ENCODE measurements at places on chromosomes 1 and 21. TPM values are rescaled to one million over a fixed set of nuclear protein-coding genes. Genes with fewer than 3 reads are reported as not detected.

DNA sequence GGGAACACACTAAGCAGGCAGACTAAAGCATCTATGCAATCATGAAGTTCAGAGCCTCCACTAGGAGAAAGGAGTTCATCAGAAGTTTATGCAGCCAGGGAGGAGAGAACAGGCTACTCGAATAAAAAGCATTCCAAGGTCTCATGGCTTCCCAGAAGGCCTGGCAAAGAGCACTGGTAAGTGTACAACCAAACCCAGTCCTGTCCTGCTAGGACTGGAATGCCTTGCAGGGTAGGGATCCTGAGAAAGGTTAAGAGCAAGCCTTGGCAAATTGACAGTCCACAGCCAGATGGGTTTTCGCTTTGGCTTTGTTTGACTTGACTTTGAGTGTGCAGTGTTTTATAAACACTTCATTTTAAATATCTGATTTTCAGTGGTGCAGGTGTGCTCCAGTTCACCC, 133.6 kb upstream of the ATP1B1 start:
- DNase-seq = peak; percentile 37

DNA sequence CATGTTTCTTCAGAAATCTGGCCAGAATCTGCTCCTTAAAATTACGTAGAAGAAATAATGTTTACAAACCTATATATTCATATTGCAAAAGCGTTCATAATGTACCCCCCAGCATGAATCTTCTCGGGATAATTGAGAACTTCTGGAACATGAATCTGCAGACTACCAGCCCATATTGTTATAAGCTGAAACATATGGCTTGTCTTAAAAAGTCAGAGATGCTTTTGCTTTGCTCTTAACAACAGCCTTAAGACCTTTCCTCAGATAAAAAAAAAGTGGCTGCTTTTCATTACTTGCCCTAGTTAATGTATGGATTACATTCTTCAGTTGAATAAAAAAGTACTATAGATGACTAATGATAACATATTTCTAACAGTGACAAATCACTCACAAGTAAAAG, 15.0 kb upstream of the ZZZ3 start:
- no peak for DNase-seq

DNA sequence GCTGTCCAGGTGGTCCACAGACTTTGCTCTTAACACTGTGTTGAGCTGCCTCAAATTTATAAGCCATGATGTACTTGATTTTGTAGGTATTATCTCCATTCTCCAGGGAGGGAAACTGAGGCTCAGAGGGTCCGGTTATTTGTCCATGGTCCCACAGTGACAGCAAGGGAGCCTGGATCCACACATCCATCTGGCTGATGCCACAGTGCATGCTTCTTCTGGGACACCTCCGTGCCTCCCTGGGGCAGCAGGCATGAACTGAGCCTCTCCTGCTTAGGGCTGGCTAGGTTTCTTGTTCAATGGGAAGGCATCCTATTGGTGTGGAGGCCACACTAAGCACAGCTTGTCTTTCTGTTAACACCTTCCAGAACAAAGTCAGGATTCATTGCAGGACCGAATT, 317.3 kb downstream of the AJAP1 start:
- no peak for DNase-seq

- no peak for DNase-seq
Measured at GRCh38 chr1:116257341-116257767, 115.7 kb upstream of the ATP1A1 start.

- no peak for DNase-seq
Measured at GRCh38 chr1:16617114-16617631, 3.8 kb upstream of the NBPF1 start.

DNA sequence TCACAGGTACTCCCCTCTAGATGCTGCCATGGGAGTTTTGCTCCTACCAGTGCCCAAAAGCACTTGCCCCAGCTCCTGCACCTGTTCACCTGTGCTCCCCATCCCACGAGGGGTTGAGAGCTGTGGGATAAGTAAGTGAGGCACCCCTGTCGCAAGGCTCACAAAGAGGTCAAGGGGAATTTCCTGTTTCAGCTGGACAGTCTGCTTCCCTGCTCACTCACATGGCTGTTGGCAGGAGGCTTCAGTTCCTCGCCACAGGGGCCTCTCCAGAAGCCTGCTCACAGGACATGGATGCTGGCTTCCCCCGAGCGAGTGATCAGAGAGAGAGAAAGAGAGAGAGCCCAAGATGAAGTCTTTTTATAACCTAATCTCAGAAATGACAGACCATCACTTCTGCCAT, 8.7 kb upstream of the NCMAP start:
- DNase-seq = no peak

GRCh38 chr1:16418823-16419425, 18.3 kb downstream of the SPATA21 start:
- no peak for DNase-seq

DNA sequence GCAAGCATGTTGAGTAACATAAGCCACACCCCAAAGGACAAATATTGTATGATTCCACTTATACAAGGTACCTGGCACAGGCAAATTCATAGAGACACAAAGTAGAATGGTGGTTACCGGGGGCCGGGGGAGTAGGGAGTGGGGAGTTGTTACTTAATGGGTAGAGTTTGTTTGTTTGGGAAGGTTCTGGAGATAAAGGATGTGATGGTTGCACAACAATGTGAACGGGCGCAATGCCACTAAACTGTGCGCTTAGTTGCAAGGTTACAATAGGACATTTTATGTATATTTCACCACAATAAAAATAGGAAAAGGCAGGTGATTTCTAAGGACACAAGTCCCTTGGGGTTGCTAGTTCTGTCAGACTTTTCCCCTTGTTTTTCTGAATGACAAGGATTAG, 516.6 kb downstream of the KIF26B start:
- DNase-seq = no peak

DNA sequence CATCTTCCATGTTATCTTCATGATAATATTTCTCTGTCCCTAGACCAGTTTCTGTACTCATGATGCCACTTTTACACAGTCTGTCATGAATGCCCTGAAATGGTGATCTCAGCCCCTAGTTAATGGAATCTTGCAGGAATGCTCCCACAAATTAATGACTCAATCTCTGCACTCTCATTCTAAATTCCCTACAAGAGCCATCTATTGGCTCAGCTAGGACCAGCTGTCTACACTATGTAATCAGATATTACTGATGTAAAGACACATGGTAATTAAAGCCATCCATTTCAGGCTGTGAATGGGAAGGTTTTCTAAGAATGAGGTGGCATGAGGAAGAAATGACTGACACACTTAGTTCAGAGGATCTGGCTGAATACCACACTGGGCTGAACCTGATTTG, 199.1 kb upstream of the KCND3 start:
- no peak for DNase-seq

DNA sequence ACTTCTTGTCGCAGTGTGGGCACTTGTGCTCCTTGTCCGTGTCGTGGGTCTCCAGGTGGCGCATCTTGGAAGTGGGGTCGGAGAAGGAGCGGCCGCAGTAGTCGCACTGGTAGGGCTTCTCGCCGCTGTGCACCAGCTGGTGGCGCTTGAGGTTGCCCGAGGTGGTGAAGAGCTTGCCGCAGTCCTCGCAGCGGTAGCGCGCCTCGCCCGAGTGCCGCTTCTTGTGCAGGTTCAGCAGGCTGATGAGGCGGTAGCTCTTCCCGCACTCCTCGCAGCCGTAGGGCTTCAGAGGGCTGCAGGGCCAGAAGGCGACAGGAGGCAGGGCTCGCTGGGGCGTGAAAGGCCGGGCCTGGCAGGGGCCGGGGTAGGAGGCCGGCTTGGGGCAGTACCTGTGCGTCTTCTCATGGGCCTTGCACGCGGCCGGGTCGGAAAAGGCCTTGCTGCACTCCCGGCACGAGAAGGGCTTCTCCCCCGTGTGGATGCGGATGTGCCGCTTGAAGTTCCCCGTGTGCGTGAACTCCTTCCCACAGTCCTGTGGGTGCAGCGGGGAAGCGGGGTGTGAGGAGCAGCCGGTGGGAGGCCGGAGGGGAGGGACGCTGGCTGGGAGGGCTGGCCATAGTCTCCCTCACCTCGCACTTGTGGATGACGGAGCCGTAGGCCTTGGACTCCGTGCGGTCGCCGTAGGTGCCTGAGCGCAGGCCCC, 31.4 kb downstream of the ZBTB17 start:
- no peak for DNase-seq

DNA sequence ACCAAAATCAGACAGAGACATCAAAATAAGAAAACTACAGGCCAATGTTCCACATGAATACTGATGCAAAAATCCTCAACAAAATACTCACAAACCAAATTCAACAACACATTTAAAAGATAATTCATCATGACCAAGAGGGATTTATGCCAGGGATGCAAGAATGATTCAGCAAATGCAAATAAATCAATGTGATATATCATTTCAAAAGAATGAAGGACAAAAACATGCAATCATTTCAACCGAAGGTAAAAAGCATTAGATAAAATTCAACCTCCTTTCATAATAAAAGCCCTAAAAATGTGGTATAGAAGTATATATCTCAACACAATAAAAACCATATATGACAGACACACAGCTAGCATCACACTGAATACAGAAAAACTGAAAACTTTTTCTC, 81.5 kb upstream of the LYPLAL1 start:
- no peak for DNase-seq

GRCh38 chr1:151266821-151267220, 12.3 kb downstream of the PSMD4 start:
- DNase-seq = no peak

DNA sequence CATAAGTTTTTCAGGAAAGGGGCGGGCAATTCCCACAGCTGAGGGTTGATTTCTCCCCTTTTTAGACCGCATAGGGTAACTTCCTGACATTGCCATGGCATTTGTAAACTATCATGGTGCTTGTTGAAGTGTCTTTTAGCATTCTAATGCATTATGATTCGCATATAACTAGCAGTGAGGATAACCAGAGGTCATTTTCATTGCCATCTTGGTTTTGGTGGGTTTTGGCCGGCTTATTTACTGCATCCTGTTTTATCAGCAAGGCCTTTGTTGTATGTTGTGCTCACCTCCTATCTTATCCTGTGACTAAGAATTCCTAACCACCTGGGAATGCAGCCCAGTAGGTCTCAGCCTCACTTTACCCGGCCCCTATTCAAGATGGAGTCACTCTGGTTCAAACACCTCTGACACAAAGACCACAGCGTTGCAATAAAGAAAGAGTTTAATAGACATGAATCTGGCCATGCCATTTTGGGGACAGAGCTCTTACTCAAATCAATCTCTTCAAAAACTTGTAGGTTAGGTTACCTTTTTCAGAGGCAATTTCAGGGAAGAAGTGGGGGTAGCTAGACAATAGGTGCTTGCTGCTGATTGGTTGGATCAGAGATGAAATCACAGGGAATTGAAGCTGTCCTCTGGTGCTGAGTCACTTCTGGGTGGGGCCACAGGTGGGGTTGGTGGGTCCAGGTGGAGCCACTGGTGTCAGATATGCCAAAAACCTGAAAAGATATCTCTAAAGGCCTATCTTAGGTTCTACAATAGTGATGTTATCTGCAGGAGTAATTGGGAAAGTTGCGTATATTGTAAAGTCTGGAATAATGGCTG, 23.3 kb downstream of the TBX19 start:
- no peak for DNase-seq

GRCh38 chr1:172380441-172381244, 39.8 kb upstream of the C1orf105 start:
- DNase-seq = no peak

DNA sequence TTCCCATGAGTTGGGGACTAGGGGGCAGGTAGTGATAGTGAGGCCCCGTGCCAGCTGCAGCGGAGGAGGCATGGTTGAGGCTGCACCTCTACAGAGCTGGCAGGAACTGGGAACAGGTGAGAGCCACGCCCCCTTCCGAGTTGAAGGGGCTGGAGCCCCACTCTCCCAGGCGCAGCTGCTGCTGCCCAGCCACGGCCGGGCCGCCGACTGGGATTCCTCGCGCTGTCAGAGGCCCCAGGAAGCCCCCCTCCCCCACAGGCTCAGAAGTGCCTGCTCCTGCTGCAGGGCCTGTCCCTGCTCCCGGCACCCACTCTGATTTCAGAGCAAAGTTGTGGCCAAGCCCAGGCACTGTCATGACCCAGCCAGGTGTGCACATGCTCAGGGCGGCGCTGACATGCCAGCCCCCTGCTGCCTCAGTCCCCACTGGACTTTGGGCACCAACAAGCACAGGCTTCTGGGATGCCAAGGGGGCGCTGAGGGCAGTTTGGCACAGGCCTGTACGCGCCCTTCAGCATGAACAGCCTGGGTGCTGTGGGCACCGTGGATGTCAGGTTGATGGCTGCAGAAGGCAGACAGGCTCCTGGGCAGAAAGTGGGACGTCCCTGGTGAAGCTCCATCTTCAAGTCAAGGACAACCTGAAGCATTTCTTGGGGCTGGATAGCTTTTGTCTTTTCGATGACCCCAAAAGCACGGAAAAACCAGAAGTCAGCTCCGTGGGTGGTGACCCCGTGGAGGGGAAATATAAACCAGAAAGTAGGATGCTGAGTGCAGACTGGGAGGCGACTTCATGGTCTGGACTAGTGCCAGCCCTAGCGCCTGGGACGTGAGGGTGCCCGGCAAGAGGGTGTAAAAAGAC, 121.5 kb downstream of the SIM2 start:
- DNase-seq = no peak

Gene NUDT4B
- polyA plus RNA-seq = 0.75 TPM

Gene FCRL4
- polyA plus RNA-seq = not detected

Gene APH1A
- polyA plus RNA-seq = 189 TPM

Gene CIART
- 8.1 TPM for polyA plus RNA-seq

Gene ATP6V1G3
- not detected for polyA plus RNA-seq

Gene CFAP126
- polyA plus RNA-seq = 4.5 TPM

Gene MATN1
- 0.97 TPM for polyA plus RNA-seq

Gene LIN28A
- 0.09 TPM for polyA plus RNA-seq

Gene BMP8A
- 0.75 TPM for polyA plus RNA-seq

Gene LCE1D
- polyA plus RNA-seq = not detected
